RKO (cell line): ENCODE measurements at places on chromosomes 4 and X.

- peak; percentile 53 for DNase-seq
Observed at GRCh38 chr4:99710681-99711345, 53.2 kb upstream of the C4orf54 start.

GRCh38 chr4:73868206-73869129 lies 725 bp upstream of the CXCL1 start:
- DNase-seq, result no peak

DNA sequence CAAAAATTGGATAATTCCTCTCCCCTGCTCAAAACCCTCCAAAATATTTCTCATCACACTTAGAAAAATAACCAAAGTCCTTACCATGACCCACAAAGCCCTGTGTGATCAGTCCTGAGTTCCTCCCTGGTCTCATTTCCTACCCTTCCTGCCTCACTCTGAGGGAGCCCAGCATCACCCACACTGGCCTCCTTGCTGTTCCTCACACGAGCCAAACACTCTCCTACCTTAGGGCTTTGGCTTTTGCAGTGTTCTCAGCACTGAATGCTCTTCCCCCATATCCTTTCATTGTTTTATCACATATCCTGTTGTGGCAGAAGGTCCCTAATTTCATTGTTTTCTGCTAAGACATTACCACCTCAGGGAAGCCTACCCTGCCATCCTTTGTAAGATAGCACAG lies 12.2 kb downstream of the MGAT4D start:
- DNase-seq, result no peak

- no peak for DNase-seq
Observed at GRCh38 chr4:182680234-182680653, 236.9 kb downstream of the DCTD start.

GRCh38 chr4:24426557-24426956 lies 157.8 kb downstream of the DHX15 start:
- no peak for DNase-seq

GRCh38 chrX:53421125-53421524 lies 1.3 kb downstream of the SMC1A start:
- DNase-seq, result peak; percentile 30

- DNase-seq, result no peak
Observed at GRCh38 chr4:99536271-99536670, 25.4 kb downstream of the C4orf17 start.

GRCh38 chr4:41160856-41161255 lies 53.5 kb downstream of the APBB2 start:
- no peak for DNase-seq

GRCh38 chr4:69984030-69984443 lies 11.7 kb upstream of the STATH start:
- peak; percentile 2 for DNase-seq

GRCh38 chr4:117001077-117001476 lies 84.3 kb downstream of the TRAM1L1 start:
- no peak for DNase-seq

DNA sequence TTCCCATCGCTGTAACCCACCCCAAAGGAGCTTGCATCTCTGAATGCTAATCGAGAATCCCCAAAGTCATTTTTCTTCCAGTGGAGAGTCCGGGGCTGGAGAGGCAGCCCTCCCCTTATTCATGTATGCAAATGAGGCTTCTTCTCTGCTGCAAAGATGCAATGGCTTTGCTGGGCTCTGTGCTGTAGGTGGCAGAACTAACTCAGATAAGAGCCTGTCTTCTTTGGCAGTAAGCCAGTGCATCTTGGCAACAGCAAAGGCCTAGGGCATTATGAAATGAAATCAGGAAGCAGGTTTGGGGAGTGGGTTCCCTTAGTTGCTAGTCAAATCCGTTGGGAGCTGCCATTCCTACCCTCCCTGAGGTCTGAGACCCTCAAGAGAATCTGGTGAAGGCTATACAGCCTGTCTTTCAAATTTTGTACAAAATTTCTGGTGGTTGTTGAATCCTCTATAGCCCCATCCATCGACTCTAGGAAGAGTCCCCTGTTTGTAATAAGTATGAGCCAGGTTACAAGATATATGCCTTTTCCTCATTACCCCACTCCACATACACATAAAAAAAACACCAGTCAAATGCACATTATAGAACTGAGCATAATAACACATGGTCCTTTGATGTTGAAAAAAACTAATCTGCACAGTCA lies 290.6 kb upstream of the TAPT1 start:
- no peak for DNase-seq

- no peak for DNase-seq
Observed at GRCh38 chrX:55161581-55161980, 58.6 kb upstream of the PAGE5 start.

DNA sequence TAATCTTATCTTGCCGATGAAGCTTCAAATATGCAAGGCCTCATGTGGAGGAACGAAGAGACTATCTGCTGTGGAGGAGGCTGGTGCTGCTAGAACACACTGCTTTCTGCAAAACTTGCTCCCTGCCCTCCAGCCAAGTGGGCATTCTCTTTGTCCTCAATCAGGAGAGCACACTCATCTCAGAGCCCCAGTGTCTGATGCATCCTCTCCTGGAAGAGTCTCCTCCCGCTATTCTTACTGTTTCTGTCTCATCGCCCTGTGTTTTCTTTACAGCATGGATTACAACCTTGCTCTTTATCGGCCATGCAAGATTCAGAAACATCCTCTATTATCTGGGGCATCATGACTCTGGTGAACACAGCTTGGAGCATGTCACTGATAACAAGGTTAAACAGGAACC lies 68.2 kb upstream of the MTNR1A start:
- no peak for DNase-seq

- no peak for DNase-seq
Observed at GRCh38 chr4:37001688-37002436, 242.7 kb upstream of the NWD2 start.

- peak; percentile 65 for DNase-seq
Observed at GRCh38 chr4:101393256-101393655, 45.9 kb upstream of the PPP3CA start.

GRCh38 chr4:185585211-185585610 lies 49.9 kb upstream of the PDLIM3 start:
- DNase-seq, result no peak

DNA sequence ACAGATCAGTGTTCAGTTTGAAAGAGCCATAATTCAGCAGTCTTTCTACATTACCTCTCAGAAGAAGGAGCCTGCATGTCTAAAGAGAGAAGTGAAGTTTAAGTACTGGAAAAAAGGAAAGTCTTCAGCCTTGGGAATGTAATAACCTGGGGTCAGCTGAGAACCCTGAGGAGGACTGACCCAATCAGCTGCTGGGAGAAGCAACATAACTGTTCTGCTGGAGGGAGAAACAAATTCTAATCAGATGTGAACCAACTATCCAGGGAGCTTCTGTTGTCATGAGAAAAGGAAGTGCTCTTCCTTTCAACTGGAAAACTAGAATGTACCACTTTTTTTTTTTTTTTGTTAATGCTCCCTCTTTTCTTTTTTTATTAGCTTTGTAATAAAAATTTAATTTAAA lies 64.5 kb upstream of the PDE5A start:
- no peak for DNase-seq

GRCh38 chr4:170651786-170652185 lies 562.0 kb upstream of the AADAT start:
- DNase-seq, result peak; percentile 29

DNA sequence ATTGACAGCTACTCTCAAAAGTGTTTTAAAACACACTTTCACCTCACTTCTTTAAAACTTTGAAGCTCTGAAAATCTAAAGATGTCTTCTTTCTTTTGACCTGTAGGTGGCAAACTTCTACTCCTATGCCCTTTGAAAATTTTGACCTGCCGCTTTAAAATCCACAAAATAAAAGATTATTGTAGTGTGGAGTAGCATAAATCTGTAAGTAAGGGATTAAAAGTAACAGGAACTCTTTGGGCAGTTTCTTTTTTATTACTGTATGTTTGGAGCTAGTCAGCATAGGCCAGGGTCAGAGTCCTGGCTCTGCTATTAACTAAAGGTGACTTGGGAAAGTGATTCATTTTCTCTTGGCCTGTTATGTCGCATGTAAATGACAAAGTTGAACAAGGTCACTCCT lies 25.5 kb downstream of the BBS12 start:
- DNase-seq, result peak; percentile 58

DNA sequence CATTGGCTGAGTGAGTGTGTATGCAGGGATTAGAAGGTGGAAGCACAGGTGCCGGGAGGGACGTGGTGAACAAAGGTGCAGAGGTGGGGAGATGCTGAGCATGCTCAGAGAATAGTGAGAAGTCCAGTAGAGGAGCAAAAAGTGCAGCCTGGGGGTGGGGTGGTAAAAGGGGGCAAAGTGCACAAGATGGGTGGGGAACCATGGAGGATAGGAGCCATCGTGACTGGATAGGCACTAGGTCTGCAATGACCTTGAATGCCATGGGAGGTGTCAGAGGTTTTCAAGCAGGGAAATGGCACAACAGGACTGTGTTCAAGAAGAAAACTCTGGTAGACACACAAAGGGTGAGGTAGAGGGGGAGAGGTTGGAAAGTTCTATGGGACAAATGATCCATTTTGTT lies 6.6 kb upstream of the DDX3X start:
- DNase-seq, result no peak

DNA sequence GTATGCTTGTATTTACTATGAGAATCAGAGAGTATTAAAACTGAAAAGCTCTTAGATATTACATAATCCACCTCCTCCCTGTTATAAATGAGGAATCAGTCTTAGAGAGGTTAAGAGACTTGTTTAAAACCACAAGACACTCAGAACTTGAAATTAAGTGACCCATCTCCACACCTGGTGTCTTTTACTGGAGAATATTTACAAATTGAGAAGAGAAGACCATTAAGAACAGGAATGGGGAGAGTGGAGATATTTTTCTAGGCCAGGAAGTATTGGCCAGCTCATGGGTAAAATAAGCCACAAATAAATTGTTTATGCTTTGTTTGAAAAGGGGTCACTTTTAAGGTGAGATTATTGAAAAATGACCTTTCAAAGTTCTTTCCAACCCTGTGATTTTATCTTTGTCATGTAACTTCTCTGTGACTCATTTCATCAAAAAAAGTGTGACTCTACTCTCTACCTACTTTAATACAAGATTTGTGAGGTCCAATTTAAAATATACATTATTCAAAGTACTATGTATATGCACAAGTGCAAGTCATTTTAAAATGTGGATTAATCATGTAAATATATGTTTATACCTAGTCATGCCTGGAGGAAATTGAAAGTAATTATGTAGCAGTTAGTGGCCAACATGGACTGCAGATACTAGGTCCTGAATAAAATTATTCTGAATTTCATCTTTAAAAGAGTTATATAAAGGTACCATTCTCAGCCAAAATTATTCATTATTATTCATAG lies 15.9 kb upstream of the COX7B2 start:
- no peak for DNase-seq

GRCh38 chr4:4582653-4583052 lies 40.8 kb upstream of the STX18 start:
- DNase-seq, result no peak

GRCh38 chr4:20773144-20773997 lies 73.1 kb downstream of the PACRGL start:
- DNase-seq, result peak; percentile 59

GRCh38 chrX:49999087-49999486 lies 76.7 kb downstream of the CLCN5 start:
- DNase-seq, result no peak

- no peak for DNase-seq
Observed at GRCh38 chr4:180827232-180828009, 1415.8 kb upstream of the TENM3 start.

DNA sequence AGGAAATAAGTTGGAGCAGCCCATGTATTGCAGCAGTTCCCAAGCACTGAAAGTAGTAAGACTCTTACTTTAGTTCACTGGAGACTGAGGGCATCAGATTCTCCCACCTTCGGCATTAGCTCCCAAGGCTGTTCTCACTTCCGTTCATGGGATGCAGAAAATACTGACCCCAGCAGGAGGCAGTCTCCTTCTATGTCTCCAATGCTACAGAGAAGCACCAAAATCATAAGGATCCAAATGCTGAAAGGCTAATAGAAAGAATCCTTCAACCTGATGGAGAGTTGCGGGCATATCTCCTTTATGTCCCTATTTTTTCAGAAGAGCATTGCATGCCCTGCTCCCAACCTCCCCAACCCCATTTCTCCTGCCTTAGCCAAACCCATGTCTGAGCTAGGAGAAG lies 32.4 kb downstream of the ADH7 start:
- no peak for DNase-seq

GRCh38 chr4:56622176-56622575 lies 58.9 kb downstream of the HOPX start:
- DNase-seq, result no peak
